ENCODE measurements at places on chromosomes 12 and 14.

DNA sequence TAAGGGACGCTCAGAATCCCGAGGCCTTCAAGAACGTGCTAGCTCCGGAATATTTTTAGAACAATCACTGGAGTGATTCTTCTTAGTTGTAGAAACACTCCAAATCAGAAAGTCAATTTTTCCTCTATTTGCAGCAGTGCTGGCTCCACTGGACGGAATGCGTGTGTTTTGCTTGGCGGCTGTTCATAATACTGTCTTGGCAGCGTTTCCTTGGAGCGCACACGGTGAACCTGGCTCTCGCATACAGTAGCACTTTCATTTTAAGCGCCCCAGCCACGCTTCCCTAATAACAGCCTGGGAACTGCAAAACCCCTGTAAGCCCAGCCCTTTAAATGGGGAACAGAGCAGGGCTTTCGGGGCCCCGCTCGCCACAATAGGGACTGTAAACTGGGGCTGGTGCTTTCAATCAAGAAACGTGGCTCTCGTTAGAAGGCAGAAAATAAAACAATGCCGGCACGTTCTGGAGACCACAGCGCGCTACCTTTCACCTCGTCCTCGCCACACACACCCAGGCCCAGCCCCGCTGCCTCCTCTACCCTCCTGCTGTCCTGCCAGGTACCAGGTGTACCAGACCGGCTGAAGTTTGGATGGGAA, 79.9 kb downstream of the BCL11B start:
- DNase-seq, result no peak

DNA sequence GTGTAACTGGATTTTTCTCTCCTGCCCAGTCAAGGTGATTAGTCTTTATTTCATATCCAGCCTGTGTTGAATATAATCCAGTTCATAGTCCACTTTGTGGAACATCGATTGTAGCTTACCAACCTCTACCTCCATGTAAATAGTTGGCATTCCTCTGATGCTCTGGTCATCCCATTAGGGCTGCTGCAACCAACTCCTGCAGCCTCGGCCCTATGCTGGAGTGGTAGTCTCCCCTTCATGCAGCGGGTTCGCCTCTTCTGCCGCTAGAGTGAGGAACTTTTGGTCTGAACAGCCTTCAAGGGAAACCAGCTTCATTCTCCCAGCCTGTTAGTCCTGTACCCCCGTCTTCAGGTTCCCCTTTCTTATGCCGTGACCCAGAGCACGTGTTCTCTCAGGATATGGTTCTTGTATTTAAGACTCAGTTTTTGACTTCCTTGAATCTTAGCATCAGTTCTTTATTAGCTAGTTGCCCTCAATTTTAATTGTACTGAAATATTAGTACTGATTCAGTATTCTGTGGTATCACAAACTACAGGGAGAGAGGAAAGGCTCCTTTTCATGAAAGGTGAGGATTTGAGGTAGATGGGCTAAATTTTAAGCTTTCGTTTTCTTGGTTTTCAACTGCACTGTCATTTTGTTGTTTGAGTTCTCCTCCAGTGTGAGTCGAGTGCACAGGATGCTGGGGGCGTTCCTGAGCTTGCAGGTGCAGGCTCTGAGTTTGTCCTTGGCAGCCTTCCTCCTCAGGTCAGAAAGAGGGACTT, 33.2 kb downstream of the ZNF664 start:
- DNase-seq, result no peak

GRCh38 chr14:104366931-104367865, 212.4 kb upstream of the C14orf180 start:
- no peak for DNase-seq

- DNase-seq, result no peak
Measured at GRCh38 chr14:91333650-91334039, 84.0 kb downstream of the CCDC88C start.

DNA sequence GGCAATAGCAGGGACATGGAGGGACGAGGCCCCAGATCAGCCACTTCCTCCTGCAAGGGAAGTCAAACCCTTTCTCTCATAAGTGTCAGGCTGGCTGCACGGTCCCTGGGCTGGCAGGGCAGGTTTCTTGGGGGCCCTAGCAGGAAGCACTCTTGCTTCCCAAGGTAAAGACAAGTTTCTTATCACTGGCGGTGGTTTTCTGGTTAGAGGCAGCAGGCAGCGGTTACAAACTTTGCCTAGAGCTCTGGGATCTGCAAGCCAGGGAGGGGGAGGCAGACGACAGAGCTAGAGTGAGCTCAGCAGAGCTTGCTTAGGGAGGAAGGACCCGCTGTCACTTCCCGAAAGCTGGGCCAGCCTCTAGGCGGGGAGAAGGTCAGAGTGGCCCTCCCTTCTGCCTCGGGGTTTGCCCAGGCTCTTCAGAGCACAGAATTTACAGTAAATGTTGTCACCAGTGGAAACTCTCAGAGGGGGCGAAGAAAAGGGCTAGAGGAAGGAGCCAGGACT, 20.4 kb downstream of the BATF start:
- peak; percentile 47 for DNase-seq

DNA sequence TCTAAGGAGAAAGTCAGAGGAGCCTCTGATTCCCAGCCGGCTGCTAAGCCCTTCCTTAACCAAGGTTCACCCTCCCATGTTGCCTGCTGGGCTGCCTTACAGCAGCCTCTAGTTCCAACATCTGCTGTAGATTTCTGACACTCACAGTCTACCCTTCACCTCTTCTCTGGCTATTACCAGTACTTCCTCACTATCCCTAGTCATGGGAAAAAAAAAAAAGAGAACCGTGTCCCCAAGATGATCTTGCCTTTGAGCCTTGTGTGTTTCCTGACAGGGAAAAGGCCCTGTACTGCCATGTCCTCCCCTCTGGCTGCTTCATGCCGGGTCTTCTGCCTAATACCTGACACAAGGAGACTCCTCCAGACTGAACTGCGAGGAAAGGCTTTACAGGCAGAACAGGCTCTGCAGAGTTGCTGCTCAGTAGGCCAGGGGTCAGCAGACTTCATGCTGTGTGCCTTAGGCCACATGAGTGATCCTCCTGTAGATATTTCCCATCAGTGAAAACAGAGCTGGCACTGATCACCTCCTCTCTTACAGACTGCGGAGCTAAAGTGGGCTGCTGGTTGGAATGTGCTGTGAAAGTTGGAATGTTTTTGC, 46.8 kb downstream of the PRKCH start:
- no peak for DNase-seq

DNA sequence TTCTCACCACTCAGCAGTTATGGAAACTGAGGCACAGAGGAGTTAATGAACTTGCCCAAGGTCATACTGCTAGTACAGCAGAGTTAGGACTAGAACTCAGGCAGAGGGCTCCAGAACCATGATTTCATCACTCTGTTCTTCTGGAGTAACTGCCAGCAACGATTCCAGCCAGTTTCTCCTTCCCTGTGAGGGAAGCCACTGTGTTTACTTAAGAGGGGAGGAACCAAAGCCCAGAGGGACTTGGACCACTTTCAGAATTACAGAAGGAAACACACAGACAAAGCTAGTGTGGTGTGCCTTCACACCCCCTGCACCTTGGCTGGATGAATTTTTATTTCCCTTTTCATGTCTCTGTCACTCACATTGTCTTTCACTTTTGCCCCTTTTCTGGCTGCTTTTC, 398.2 kb downstream of the DPF3 start:
- DNase-seq, result no peak

DNA sequence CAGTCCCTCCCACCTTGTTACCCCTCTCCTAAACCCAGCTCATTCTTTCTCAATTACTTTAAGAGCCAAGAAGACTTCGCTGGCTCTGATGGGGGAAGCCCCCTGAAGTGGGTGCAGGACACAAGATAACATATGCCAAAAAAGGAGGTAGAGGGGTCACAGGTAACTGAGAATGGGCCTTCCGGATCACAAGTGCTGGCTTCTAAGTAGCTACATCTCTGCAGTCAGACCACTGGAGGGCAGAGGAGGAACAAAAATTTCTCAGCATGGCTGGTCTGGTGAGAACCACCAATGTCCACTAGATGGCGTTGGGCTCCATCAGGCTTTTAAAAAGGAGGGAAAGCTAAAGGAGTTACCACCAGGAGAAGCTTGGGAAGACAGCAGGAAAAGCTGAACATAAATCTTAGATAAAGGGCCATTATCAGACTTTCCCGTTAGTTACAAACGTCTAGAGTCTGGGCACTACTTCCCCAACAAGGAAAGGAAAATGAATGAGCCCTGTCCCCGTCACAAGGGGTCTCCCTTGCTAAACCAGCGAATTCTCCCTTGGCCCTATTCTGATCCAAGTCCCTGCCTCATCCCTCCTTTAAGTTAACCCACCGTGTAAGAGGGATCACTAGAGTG, 11.6 kb upstream of the CDH24 start:
- peak; percentile 49 for DNase-seq

GRCh38 chr12:64753427-64753826, 5.8 kb downstream of the GNS start:
- no peak for DNase-seq

DNA sequence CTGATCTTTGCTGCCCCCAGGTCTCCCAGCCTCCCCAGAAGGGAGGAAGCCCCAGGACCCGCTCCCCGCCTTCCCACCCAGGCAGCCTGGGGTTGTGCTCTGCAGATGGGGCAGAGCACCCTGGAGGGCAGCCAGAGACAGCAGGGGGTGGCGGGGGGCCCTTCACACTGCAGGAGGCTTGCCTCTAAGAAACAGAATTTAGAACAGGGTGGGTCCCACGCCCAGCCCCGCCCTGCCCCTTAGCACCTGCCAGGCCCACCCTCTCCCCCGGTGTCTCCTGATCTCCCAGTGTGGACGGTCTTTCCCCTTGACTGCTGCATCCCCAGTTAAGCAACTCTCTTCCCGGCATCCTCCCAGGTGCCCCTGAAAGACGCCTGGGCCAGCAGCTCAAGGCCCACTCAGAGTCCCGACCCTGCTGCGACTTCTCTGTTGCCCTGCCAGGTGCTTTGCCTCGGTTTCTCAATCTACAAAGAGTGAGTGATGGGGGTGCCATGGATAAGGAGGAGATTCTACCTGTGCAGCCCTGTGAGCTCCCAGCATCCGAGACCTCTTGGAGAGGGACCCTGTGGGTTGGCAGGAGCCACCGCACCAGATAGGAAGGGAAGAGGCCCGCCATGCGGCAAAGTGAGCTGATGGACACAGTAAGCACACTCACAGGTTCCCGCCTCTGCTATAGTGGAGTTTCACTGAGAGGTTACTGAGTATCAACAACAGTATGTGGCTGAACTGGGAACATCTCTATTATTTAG, 327.1 kb upstream of the FKBP4 start:
- DNase-seq, result no peak

- no peak for DNase-seq
Measured at GRCh38 chr14:22475381-22475780, 113.6 kb downstream of the DAD1 start.

GRCh38 chr14:50608302-50608851, 48.4 kb downstream of the ATL1 start:
- DNase-seq, result no peak

DNA sequence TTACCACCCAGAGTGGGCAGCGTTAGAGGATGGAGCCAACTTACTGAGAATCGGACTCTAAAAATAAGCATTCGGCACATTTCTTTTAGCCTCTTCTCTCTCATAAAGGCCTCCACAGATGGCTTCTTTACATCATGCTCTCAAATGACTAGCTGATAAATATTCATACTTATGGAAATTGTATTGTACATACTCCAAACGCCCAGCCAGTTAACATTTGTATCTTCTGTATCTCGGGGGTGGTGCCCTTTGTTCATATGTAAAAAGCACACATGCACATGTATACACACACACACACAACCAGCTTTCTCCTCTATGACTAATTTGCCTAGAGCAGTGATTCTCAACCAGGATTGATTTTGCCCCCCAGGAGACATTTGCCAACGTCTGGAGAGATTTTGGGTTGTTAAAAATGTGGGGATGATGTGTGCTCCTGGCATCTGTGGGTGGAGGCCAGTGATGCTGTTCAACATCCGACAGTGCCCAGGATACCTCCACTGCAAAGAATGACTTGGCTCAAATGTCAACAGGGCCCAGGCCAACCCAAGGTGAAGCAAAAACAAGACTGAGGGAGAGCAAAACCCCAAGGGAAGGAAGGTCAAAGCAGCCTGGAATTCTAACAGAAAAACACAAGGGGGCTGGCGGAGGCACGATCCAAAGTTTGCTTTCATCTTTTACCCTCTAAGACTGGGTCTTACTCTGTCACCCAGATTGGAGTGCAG, 15.2 kb upstream of the CDK2AP1 start:
- DNase-seq, result no peak

DNA sequence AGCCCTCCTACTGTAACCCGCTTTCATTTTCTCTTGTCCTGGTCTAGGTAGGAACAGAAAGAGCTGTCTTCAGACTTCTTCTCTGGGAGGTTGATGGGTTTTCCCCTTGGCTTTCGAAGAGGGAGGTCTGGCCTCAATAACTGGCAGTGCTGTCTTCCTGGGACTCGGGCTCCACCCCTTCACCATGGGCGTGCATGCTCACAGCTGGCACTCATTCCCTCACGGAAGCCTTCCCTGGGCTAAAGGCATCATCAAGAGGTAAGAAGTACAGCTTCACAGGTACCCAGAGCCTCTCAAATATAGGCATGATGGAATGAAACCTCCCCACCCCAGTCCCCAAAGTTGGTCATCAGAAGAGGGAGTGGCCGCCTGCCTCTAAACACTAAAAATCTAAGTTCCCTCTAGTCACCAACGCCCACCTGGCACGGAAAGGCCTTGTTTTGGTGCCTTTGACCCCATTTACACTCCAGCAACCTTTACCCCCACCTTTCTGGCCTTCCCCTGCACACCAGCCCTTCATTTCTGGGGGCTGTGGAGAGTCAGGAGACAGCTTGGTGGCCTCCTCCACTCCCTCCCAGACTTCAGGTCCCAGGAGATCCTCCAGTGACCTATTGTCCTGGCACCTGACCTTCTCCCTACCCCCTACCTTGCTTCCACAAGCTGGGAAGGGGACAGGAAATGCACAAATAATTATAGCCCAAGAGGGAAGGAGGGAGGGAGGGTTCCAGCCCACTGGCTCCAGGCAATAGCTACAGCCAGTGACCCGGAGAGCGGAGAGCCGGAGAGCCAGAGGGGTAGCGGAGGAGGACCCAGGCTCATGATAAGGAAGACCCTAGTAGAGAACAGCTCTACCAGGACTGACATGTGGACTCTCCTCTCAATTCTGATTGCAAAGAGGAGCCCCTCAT, 2.8 kb downstream of the RAPGEF3 start:
- DNase-seq, result no peak

- no peak for DNase-seq
Measured at GRCh38 chr12:90987101-90987500, 17.7 kb downstream of the EPYC start.

GRCh38 chr12:65827827-65828231, 3.5 kb downstream of the HMGA2 start:
- DNase-seq, result no peak

GRCh38 chr12:125503128-125503527, 437.9 kb downstream of the AACS start:
- DNase-seq, result no peak

DNA sequence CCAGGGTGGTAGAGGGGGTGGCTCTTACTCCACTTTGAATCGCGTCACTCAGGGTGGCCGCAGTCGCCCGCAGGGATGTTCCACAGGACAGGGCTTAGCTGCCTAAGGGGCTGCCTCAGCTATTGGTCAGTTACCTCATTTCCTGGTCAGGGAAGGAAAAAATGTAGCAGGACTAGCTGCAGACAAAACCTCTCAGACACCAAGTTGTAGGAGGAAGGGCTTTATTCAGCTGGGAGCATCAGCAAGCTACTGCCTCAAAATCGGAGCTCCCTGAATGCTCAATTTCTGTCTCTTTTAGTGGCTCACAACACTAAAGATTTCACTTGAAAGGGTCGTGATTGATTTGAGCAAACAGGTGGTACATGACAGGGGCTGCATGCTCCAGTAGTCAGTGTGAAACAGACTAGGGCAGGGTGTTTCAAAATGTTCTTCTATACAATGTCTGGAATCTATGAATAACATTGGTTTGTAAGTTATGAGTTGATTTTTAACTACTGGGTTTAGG, 6.4 kb upstream of the CLEC6A start:
- DNase-seq, result no peak

All from stimulated activated CD4-positive, alpha-beta T cell treated with anti-CD3 and anti-CD28 coated beads, Interleukin-1b, Interleukin-23, amount 100 ng/mL, for 1 hour (primary cell).